Hematopoietic multipotent progenitor cell treated with erythropoietin and hydrocortisone succinate and interleukin-3 and kit ligand, for 8 days (in vitro differentiated cells): ENCODE measurements at places on chromosomes 1 and 21.

DNA sequence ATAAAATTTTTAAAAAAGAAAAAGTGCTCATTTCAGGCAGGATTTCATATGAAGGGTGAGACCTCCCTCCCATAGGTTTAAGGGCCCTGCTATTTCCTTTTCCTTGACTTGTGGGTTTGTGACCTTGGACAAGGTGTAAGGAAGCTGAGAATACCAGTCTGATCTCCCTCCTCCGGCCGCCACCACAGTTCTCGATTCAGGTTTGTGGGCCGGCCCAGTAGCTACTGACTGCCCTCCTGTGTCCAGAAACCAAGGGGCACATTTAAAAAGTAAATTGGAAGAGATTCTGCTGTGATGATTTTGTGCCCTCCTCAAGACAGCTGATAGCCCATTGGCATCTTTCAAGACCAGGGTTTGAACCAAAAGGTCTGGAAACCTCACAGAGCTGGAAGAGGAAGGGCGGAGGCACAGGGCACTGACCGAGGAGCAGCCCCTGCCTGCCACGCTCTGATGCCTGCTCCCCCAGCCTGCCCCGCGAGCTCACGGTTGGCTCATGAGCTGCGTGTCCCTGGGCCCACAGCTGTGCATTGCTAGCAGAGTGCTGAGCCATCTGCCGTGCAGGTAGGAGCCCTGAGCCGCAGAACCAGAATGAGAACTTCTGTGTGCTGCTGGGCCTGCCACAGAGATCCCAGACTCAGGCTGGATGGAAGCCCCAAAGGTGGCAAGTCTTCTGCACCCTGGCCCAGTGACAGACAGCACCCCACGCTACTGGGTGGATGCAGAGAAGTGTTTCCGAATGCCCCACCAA is 348.7 kb downstream of the NPHP4 start:
- DNase-seq = no peak

GRCh38 chr1:59141267-59141863 is 155.5 kb upstream of the FGGY start:
- no peak for DNase-seq

DNA sequence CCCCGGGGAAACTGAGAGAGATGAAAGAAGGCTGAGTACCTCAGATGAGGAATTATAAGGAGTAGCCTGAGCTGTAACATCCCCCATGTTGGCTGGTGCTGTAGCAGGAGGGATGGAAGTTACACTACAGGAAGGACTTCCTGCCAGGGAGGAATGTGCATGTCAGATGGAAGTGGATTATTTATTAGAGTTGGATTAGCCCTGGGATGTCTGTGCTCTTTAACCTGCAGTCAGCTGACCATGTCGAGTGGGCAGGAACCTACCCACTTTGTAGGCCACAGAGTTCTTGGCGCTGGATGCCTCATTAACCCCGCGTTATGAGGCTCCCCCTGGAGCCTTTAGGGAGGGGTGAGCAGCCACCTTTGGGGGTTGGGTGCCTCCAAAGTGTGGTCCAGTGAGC is 757 bp upstream of the SEMA4A start:
- no peak for DNase-seq

- peak; percentile 50 for DNase-seq
Measured at GRCh38 chr1:6358757-6359201, 34.8 kb downstream of the ACOT7 start.

- DNase-seq = no peak
Measured at GRCh38 chr1:92465256-92465647, 21.5 kb downstream of the GFI1 start.

DNA sequence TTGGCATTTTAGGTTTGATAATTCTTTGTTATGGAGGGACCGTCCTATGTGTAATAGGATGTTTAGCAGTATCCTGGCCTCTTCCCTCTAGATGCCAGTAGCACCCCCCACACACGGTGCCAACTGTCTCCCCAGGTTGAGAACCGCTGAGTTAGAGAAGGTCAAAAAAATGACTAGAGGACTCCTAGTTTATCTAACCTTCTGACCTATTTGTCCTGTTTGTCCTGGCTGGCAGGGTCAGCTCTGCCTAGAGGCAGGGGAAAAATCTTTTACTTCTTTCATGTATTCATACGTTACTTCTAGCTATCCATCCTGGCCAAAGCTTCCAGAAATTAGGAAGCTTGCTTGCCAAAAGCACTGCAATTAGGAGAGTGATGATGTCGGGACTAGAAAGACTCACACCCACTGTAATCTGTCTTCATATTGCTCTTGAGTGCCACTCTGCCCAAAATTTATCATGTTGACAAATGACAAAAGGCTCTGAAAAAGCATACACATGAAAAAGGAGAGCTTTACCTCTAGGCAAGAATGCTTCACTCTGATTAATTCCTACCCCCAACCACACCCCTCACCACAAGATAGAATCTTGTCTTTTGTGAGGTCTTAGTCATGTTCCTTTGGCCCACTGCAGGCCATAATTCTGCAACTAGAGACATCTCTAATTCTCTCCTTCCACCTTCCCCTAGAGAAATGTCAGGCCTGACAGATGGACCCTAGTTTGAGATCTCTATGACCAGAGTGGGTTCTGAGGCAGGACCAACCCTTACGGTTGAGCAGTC is 14.4 kb upstream of the AKR1A1 start:
- peak; percentile 20 for DNase-seq

GRCh38 chr1:217585577-217585976 is 45.3 kb downstream of the GPATCH2 start:
- no peak for DNase-seq

GRCh38 chr1:246843876-246844275 is 87.9 kb downstream of the AHCTF1 start:
- no peak for DNase-seq

DNA sequence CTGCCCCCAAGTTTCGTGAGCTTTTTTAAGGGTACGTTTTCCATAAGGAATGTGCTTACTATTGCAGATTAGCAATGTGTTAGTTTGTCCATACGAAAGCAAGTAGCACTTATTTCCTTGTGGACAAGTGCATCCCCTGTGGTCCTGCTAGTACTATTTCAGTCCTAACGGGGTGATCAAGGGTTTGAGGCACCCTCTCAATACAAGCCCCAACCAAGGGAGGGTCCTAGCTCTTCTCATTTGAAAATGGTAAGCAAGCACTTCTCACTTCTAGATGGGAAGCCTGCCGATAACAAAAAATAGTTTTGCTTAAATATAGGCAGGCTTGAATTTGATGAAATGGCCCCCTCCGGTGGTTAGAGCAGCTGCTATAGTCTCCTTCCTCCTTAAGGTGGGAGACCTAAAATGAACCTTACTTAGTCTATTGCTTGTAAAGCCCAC is 64.0 kb upstream of the HMCN1 start:
- peak; percentile 28 for DNase-seq

DNA sequence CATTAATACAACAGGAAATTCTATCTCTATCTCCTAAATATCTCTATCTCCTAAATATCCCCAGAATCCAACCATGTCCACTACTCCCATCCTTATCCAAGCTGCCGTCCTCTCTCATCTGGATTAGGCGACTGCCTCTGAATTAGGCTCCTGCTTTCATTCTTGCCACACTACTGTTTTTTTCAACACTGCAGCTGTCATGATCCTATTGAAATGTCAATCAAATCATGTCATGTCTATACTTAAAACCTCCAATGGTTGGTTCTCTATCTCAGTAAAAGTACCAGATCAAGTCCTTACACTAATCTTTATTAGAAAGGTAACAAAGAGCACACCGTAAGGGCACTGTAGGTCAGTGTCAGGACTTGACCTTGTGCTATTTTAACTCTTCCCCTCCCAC is 82.0 kb upstream of the NFIA start:
- DNase-seq = no peak

- DNase-seq = no peak
Measured at GRCh38 chr1:233677690-233678354, 63.9 kb downstream of the KCNK1 start.

DNA sequence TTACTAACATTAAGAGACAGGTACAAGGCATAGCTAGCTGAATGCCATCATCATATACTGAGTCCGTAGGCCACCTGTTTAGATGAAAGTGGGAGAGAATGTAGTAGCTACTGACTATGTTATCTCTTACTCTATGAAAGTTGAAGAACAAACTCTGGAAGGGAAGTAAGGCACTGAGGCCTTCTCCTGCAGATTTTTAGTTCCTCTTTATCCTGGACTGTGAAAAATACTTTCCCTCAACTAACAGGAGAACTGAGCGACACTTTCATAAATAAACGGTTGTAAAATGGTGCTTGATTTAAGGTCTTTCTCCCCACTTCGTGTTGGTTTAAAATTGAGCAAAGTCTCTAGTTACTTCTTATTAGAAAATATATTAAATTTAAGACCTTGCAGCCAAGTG is 101.9 kb downstream of the FNBP1L start:
- no peak for DNase-seq

DNA sequence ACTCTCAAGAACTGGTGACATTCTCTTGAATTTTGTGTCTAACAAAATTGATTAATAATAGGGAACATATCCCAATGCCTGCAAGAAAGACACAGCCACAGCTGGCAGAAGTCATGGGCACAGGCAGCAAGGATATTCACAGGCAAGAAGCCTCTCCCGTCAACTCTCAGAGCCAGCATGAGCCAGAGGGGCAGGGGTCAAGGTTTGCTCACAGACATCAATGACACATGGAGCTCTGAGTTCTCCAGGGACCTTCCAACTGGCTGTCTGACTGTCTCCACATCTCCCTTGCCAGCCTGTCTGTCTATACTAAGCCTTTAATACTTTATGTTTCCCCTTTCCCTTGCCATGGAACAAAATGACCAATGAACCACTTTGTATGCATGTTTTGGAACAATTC is 101.5 kb upstream of the RAB4A start:
- no peak for DNase-seq

- no peak for DNase-seq
Measured at GRCh38 chr1:73862355-73862754, 335.6 kb downstream of the LRRIQ3 start.

GRCh38 chr1:5943343-5944124 is 48.7 kb downstream of the NPHP4 start:
- no peak for DNase-seq

DNA sequence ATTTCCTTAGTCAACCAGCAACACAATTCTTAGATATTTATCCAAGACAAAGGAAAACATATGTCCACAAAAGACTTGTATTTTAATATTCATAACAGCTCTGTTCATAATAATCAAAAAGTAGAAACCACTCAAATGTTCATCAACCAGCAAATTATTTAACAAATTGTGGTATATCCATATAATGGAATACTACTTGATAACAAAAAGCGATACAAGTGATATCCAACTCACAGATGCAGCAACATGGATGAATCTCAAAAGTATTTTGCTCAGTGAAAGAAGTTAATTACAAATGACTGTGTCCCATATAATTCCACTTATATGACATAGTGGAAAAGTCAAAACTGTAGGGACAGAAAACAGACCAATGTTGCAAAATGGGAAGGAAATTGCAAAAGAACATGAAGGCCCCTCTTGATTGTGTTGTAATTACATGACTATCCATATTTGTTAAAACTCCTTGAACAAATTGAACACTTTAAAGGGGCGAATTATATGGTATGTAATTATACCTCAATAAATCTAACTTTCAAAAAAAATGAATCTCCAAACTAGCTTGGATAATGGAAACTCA is 116.9 kb downstream of the EDEM3 start:
- no peak for DNase-seq

DNA sequence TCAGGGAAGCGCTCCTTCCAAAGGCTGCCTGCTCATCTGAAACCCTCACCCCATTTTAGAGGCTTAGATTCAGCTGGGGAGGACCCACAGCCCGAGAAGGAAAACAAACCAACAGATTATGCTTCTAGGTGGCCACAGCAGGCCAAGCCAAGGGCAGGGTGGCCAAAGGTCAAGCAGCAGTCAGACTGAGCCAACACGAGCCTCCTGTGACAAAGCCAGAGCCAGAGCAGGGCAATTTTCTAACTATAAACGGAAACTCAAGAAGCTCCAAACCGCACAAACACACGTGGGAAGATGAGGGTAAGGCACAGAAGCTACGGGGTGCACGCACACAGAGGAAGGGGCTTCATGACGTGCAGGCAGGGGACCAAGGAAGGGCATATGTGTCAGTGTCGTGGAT is 64.1 kb downstream of the PLEKHA6 start:
- DNase-seq = no peak

- DNase-seq = no peak
Measured at GRCh38 chr21:30222724-30223123, 6.8 kb upstream of the CLDN8 start.

DNA sequence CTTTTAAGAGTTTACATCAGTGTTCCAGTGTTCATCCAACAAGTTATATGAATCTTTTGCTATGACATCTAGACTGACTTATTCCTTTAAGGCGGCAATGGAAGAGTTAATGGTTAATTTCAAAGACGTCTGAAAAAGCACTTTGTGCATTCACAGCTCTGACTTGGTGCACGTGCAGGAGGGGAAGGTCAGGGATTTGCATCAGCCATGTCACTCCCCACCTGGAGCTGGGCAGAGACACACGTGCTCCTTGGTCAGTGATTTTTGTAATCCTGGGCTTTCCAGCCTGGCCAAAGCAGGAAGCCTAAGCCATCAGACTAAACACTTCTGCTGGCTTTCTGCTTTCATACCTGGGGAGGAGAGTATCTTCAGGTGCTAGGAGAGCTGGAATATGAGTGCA is 96.3 kb downstream of the ST3GAL3 start:
- DNase-seq = no peak

DNA sequence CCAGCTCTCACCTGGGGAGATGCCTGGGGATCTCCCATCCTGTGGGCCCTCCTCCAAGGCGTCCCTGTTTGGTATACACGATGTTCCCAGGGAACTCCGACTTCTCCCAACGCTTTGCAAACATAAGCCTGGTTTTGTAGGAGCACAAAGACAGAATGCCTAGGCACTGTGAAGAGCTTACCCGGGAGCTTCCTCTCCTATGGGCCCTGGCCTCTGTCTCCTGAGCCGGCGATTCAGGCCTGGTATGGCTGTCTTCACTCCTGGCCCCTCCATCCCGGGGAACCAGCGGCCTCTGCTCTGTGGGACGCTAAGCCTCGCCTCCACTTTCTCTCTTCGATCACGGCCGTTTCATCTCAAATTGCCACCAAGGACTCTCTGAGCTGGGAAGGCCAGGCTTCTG is 59.6 kb upstream of the ACTRT2 start:
- no peak for DNase-seq
